ENCODE measurements at places on chromosomes 5 and 9. TPM values are rescaled to one million over a fixed set of nuclear protein-coding genes. Genes with fewer than 3 reads are reported as not detected.
A peak's percentile ranks its signal among the peaks of the same experiment; 100 is the strongest.

The DOCK2 gene
- total RNA-seq: 7.3 TPM

The TXN gene
- 472 TPM for total RNA-seq

- no peak for DNase-seq
Measured at GRCh38 chr9:14961372-14962068, 51.3 kb upstream of the FREM1 start.

- no peak for DNase-seq
Measured at GRCh38 chr5:30572279-30572678, 621.2 kb upstream of the CDH6 start.

- no peak for DNase-seq
Measured at GRCh38 chr5:122333564-122333963, 21.5 kb downstream of the SNCAIP start.

GRCh38 chr5:103774721-103775120, 212.1 kb upstream of the NUDT12 start:
- peak; percentile 36 for DNase-seq

- DNase-seq: no peak
Measured at GRCh38 chr9:137339045-137339907, 37.2 kb upstream of the NRARP start.

DNA sequence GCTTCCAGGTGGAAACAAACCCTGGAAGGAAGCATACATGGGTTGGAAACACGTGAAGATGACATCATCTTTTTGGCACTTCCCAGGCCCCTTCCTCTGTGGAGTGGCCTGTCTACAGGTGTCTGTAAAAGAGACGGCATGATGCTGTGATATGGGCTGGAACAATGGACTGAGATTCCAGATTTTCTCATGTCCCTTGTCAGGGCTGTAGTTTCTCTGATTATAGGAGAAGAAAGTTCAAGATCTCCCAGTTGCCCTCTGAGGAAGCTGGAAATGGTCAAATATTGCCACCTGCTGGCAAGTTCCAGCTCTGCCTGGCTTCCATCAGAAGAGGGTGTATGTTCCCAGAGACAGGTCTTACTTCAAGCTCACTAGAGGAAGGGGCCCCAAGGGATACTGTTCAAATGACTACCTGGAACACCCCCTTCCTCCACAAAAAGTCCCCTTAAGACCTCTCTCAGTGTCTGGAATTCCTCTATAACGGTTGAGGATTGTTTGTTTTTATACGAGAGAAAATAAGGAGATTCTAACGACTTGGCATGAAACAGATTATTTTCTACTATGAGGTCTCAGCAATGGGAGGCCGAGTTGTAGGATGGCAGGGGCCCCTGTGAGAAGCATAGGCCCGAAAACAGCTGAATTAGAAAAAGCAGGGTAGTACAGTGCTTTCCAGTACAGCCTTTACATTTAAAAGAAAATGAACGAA, 7.3 kb upstream of the ANXA6 start:
- peak; percentile 84 for DNase-seq

The FOXD4L5 gene
- under 0.01 TPM for total RNA-seq

The PHF24 gene
- total RNA-seq: not detected

DNA sequence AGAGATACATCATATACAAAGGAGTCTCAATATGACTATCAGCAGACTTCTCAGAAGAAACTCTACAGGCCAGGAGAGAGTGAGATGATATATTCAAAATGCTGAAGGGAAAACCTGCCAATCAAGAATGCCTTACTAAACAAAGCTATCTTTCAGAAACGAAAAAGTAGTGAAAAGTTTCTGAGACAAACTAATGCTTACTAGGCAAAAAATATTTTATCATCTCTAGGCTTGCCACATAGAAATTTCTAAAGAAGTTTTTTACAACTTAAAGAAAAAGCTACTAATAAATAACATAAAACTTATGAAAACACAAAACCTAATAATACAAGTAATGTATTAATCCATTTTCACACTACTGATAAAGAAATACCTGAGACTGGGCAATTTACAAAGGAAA, 59.9 kb upstream of the SPEF2 start:
- no peak for DNase-seq
